ENCODE measurements at places on chromosomes 7 and 10.
A peak's percentile ranks its signal among the peaks of the same experiment; 100 is the strongest.

DNA sequence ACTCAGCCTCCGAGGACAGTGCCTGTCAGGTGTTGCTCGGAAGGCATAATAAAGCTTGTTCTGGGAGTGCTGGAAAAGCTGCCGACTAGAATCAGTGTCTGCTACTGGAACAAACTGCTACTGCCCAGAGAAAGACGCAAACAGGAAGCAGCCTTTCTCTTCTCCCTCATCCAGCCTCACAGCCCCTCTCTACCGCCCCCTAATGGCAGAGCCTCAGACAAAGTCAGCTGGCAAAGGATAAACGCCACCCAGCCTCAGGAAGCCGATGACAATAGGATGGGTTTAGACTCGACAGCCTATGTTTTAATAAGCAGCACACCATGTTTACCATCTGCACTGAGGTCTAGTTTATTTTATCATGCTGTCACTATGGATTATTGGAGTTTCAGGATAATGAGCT, 169.5 kb upstream of the LYZL1 start:
- DNase-seq: no peak

DNA sequence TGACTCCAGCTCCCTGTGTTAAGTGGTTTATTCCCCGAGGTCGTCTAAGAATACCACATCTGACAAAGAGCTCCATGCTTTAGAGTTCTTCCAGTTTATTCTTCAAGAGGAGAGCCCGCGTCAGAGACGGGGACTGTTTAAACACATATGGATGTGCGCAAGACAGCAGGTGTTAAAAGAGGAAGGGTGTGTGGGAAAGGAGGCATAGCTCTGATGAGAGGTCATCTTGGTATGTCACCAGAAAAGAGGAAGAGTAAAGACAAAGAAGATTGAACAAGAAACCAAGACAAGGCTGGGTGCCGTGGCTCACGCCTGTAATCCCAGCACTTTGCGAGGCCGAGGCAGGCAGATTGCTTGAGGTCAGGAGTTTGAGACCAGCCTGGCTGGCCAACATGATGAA, 258.7 kb downstream of the CCDC3 start:
- no peak for DNase-seq

GRCh38 chr10:99533496-99534449, 1.0 kb downstream of the NKX2-3 start:
- no peak for DNase-seq

DNA sequence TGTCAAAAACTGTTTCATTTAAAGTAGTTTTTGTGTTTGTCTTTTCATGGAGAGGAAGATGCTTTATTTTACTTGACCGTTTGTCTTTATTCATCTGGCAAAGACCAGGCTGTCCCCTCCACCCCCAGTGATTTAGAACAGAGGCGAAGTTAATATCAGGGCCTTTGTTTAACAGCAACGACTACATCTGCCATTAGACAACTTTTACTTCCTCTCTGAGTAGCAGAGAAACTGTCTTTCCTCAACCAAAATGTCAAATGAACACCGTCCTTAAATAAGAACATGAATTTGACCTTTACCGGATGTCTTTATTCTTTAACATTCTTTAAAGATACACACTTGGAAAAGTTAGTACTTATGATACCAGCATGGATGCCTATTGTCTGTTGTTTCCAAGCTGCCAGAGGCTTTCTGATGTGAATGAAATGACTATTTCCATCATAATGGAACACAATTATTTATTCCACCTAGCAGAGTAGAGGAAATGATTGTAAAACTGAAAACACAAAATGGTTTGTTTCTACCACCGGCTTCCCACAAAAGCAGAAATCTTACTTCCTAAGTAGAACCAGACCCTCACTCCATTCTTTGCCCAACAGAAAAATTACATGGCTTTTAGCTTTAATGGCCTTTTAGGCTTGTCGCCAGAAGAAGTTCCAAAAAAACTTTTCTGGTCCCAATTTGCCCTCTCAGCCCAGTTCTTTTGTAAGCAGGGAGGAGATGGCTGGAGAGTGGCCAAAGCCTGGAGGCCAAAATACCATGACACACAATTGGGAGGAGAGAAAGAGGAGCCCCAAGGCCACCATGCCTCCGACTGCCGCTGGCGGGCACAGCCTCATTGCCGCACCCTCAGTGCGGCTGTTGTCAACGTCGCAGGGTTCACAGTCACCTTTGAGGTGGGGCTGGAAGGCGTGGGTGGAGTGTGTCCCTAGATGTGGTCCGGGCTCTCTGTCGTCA, 168.5 kb downstream of the TEX36 start:
- no peak for DNase-seq

DNA sequence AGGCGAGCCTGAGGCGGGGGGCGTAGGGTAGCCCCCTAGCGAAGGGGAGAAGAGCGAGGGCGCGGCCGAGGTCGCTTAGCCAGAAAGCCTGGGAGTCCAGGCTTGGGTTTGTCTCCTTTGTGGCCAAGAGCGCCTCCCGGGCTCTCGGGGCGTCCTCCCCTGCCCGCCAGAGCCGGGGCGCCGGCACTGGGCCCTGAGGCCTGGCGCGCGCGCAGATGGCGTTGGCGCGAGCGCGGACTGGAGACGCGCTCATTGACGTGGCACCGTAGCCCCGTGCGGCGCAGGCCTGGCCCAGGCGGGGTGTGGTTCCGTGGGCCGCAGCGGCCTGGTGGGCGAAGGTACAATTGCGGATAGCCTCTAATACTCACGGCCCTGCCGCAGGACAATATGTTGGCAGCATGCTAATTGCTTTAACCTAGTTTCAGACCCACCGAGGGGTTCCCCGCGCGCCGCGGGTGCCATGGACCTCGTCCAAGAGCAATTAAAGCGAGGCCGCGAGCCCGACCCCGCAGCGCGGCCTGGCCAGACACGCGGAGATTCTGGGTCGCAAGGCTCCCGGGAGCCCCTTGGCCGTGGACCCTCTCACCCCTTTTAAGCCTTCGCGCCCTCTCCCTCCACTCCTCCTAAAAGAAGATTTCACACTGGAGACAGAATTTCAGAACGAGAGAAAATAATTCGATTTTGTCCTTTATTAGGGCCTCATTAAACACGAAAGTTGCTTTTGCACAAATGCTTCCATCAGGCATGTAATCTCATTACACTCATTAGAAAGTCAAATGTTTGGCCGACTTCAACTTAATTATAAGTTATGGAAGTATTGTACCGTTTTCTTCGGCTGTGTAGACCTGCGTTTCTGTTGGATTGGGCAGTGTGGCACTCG, 3.1 kb downstream of the PTF1A start:
- DNase-seq: no peak

DNA sequence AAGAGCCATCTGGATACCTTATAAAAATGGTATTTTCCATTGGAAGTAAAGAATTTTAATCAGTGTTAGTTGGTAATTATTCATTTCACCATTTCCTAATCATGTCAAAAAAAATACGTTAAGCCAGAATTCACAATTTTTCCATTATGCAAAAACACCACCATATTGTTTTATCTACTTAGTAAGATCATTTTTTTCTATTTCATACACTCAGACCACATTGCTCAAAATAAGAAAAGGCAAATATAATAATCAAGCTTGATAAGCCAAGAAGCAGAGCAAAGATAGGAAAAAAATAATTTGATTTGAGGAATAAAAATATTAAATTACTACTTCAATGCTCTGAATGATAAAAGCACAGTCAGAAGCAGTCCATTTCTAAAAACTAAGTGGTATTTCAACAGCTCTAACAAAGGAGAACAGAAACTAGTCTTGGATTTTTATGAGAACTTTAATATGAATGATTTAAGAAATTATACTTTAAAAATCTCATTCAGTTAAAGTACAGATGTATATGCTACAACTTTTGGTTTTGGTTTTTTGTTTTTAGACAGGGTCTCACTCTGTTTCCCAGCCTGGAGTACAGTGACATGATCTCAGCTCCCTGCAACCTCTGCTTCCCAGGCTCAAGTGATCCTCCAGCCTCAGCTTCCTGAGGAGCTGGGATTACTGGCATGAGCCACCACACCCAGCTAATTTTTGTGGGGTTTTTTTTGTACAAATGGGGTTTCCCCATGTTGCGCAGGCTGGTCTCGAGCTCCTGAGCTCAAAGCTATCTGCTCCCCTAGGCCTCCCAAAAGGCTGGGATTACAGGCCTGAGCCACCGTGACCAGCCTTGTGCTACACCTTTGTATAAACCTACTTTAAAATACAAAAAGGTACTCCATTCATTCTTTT, 46.6 kb downstream of the LRRN3 start:
- peak; percentile 25 for DNase-seq

GRCh38 chr10:20877986-20878983, 18.8 kb downstream of the NEBL start:
- no peak for DNase-seq

DNA sequence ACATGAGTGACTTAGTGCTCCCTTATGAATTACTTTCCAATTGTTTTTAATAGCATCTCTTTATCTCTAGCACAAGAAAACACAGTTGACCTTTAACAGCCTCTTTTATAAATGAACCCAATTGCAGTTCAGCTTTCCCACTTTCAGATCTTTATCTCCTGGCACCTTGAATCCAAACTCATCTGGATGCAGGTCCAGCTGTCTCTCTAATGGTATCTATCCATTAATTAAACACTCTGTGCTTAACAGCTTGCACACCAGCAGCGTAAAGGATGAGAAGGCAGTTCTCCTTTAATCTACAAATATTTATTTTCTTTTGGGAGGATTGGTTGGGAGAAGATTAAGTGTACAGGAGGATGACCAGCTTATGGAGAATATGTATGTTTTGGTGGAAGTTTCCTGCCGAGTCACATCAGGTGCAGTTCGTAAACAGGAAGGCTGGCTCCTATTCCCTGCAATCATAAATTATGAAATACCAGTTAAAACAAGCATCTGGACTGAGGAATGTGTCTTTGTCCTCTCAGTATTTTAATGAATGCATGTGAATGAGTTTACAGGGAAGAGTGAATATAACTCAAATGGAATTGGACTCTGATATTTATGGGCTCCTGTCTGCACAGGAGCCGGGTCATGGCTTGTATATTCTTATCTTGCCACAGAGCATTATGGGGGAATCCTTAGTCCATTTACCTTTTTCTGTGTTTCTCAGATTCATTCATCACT, 232.7 kb downstream of the PHF14 start:
- DNase-seq: no peak

GRCh38 chr7:94418851-94419250, 24.2 kb downstream of the COL1A2 start:
- DNase-seq: no peak

GRCh38 chr10:47046321-47047126, 135.3 kb downstream of the PTPN20 start:
- no peak for DNase-seq

- no peak for DNase-seq
Observed at GRCh38 chr7:32762925-32763293, 128.7 kb downstream of the KBTBD2 start.

DNA sequence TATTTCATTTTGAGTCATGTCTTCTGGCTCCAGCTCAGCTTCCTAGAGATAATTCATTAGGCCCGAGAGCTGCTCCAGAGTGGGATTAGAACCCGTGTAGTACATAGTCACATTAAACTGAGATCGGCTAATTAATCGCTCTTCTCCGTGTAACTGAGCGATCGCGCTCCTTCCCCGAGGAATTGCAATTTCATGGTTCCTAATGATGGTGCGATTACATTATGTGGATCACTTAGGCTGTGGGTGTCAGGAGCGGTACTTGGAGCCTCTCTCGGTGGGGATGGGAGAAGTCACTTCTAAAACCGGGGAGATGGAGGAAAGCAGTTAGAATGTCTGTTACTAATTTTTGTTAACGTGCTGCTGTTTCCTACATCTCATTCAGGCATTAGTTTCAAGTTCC, 123.0 kb upstream of the TCF7L2 start:
- DNase-seq: no peak

- DNase-seq: no peak
Observed at GRCh38 chr7:124462249-124462648, 303.3 kb downstream of the GPR37 start.

DNA sequence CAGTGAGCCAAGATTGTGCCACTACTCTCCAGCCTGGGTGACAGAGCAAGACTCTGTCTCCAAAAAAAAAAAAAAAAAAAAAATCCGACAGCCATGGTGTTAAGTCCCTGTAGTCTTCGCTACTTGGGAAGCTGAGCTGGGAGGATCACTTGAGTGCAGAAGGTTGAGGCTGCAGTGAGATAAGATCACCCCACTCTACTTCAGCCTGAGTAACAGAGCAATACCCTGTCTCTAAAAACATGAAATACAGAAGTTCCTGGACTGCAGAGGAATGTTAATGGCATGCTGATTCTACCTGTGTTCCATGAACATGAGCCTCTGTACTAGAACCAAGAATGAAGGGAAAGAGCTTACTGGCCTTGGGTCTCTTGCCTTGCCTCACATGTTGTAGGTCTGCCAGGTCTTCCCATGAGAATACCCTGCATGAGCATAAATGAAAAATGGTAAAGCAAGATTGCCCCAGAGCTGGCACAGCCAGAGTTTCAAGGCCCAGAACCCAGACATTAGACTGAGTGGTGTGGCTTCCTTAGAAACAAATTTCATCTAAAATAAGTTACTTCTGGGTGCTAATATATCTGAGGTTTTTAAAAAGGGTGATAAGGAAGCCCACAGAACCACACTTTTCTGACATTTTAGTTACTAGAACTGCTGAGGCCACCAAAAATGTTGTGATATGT, 8.6 kb downstream of the YAE1 start:
- DNase-seq: no peak

DNA sequence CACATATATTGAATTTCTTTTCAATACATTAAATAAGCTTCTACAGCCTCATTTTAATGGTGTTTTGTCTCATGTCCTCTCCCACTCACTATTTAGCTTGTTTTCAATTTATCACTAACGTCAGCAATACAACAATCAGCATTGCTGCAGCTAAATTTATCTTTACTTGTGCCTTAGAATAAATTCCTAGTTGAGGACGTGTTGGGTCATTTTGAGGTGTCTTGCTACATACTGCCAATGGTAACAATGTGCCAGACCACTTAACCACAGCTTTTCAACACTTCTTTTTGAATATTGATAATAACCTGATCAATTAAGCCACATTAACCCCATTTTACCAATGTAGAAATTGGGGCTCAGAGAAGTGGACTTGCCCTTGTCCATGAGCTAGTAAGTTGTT, 26.0 kb downstream of the FRMPD2 start:
- no peak for DNase-seq

GRCh38 chr7:88147949-88148348, 71.9 kb downstream of the SRI start:
- no peak for DNase-seq

DNA sequence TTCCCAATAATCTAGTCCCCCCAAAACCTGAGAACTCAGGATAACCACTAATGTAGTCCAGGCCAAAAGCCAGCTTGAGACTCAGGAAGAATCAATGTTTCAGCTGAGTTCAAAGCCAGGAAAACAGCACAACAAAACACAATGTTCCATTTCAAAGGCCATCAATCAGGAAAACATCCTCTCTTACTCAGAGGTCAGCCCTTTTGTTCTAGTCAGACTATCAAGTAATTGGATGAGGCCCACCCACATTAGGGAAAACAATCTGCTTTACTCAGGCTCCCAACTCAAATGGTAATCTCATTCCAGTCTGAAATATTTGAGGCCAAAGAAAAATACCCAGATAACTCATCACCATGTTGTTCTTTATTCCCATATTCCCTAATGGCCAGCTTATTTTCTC, 152.2 kb downstream of the SDHAF3 start:
- DNase-seq: no peak

- no peak for DNase-seq
Observed at GRCh38 chr7:83143107-83143506, 19.6 kb downstream of the PCLO start.

Measured in dermis microvascular lymphatic vessel endothelial cell (primary cell).